ENCODE measurements at places on chromosomes 3 and 15. TPM values are rescaled to one million over a fixed set of nuclear protein-coding genes. Genes with fewer than 3 reads are reported as not detected.

Gene PYGO1
- total RNA-seq: 2.5 TPM

DNA sequence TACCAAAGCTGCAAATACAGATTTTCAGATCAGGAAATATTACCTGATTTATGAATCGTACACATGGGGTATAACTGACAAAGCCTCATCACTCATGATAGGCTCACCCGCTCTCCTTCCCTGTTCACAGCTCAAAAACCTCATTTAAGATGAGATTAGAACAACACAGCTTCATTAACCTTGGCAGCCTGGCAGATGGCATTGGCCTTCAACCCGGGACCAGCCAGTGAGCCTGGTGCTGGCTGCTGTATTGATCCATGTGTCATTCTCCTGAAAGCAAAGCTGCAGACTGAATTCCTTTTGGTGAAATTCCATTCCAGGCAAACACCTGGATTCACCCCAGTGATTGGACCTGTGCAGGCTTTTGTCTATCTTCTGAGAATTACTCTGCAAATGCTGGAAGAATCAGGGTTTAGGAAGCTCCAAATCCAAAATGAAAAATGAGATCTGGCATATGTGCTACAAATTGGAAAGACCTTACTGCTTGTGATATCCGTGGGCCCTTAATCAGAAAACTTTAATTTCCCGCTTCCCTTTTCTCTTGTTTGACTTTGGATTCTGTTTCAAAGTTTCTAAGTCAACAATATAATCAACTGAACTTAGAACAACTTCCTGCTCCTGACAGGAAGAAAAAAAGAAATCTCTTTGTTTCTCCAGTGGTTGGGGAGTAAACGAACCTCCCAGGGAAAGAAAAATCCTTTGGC lies 189.1 kb upstream of the KBTBD8 start:
- peak overlapping the region; percentile 24 for H3K27ac ChIP-seq
- DNase-seq: peak; percentile 11
- H3K36me3 ChIP-seq: no peaks in the 10 kb centered on the region
- H3K4me3 ChIP-seq: no peak overlapping the region

- H3K27me3 ChIP-seq: no peaks in the 10 kb centered on the region
- DNase-seq: no peak
- H3K27ac ChIP-seq: no peak overlapping the region
- no peaks in the 10 kb centered on the region for H3K36me3 ChIP-seq
- no peak overlapping the region for H3K4me3 ChIP-seq
Observed at GRCh38 chr15:36465304-36465703, 114.1 kb upstream of the CDIN1 start.

Gene SOX2
- 0.39 TPM for total RNA-seq

DNA sequence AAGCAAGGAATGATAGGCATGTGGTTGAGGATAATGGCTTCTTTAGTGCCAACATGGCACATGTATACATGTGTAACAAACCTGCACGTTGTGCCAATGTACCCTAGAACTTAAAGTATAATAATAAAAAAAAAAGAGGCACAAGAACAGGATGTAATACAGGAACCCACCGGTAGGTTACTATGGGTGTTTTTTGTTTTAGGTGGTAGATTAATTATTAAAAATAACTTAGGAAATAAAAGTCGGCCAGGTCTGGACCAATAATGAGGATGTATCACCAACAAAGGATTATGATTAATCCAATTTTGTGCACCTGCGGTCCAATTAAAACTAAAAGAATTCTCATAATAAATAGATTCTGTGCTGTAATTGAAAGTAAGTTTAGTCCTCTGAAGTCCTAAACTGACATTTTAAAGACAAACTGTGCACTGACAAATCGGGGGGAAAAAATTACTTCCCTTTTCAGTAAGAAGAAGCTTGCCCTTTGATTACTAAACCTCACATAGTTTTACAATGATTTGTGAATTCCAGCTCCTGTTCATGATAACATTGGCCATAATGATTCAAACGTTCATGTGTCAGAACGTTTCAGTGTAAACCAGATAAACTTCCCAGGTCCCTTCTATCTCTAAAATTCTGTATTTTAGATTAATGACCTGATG lies 62.2 kb downstream of the CASR start:
- no peaks in the 10 kb centered on the region for H3K36me3 ChIP-seq
- H3K4me1 ChIP-seq: peaks cover 12% of the 10 kb centered on the region
- H3K27me3 ChIP-seq: no peaks in the 10 kb centered on the region
- H3K4me3 ChIP-seq: no peak overlapping the region
- DNase-seq: peak; percentile 25
- no peak overlapping the region for H3K27ac ChIP-seq

GRCh38 chr3:184171562-184171961 lies 3.1 kb upstream of the AP2M1 start:
- no peak overlapping the region for H3K4me3 ChIP-seq
- H3K27ac ChIP-seq: no peak overlapping the region
- peaks cover 53% of the 10 kb centered on the region for H3K36me3 ChIP-seq
- no peaks in the 10 kb centered on the region for H3K27me3 ChIP-seq

- H3K27me3 ChIP-seq: no peaks in the 10 kb centered on the region
- H3K36me3 ChIP-seq: no peaks in the 10 kb centered on the region
- DNase-seq: no peak
- H3K27ac ChIP-seq: no peak overlapping the region
- no peaks in the 10 kb centered on the region for H3K4me1 ChIP-seq
Observed at GRCh38 chr15:41980654-41981323, 8.4 kb upstream of the EHD4 start.

Gene CSK
- 85.1 TPM for total RNA-seq

DNA sequence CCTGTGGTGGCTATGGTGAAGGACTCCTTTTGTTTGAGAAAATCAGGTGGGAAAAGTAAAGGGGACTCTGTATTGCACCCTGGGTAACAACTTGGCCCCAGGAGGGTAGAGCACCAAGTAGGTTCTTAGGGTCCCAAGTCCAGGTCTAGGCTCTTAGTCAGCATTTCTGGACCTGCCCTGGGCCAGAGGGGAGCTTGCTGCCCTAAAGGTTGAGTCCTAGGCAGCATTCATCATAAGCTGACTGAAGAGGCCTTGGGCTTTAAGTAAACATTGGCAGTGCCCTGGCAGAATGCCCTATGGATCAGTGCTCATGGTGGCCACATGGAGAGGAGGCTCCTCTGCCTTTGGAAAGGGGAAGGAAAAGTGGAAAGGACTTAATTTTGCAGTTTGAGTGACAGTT lies 268.5 kb upstream of the CTNNB1 start:
- H3K36me3 ChIP-seq: no peaks in the 10 kb centered on the region
- H3K4me1 ChIP-seq: peaks cover 8% of the 10 kb centered on the region
- DNase-seq: no peak
- no peak overlapping the region for H3K27ac ChIP-seq
- no peaks in the 10 kb centered on the region for H3K27me3 ChIP-seq

Gene NOX5
- total RNA-seq: 0.20 TPM

Gene CGNL1
- total RNA-seq: 1.8 TPM

Gene PLSCR4
- 6.3 TPM for total RNA-seq

DNA sequence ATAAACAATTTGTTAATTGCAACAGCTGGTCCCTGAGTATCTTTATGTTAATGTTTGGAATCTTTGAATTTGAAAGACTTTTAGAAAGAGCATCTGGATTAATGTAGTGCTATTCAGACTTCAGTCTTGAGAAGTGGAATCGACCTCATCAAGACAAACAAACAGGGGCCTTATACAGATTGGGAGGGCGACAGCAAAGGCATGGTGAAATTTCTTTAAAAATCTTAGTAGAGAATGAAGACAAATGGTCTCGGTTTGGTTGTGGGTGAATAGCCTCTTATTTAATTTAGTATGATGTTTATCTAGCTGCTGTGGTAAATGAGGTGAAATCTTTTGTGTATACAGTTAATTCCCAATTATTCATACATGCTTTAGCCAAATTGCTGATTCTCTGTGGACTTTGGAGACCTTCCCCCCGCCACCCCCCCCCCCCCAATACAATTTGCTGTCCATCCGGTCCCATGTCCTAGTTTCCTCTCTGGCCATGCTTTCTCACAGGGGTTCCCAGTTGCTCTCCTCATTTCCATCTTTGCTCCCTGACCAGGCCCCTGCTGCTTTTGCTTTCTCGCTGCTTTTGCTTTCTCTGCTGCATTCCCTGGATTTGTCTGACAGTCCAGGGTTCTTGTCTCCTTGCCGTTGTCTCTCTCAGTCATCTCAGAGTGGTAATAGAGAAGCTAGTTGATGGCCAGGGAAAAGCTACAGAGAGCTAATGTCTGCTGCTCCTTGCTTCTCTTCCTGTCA lies 135.3 kb downstream of the FNDC3B start:
- no peak overlapping the region for H3K27ac ChIP-seq
- no peaks in the 10 kb centered on the region for H3K27me3 ChIP-seq
- H3K4me1 ChIP-seq: peaks cover 67% of the 10 kb centered on the region
- peaks cover 72% of the 10 kb centered on the region for H3K36me3 ChIP-seq
- H3K4me3 ChIP-seq: no peak overlapping the region
- DNase-seq: no peak

All from Calu3 (cell line).